ENCODE measurements at places on chromosomes 16 and 17.

GRCh38 chr17:50779747-50780353, 12.5 kb upstream of the ANKRD40CL start:
- no peak for DNase-seq

DNA sequence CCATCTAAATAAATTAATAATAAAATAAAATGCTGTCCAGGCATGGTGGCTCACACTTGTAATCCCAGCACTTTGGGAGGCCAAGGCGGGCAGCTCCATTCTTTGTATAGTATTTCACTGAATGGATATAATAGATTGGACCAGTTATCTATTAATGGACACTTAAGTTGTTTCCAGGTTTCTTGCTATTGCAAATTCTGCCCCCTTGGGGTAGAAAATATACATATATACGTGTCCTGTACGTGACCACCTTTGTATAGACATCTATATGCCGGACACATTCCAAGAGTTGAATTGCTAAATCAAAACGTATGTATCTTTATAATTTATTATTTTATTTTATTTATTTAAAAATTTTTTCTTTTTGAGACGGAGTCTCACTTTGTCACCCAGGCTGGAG, 3.9 kb upstream of the EXOC7 start:
- DNase-seq = no peak

DNA sequence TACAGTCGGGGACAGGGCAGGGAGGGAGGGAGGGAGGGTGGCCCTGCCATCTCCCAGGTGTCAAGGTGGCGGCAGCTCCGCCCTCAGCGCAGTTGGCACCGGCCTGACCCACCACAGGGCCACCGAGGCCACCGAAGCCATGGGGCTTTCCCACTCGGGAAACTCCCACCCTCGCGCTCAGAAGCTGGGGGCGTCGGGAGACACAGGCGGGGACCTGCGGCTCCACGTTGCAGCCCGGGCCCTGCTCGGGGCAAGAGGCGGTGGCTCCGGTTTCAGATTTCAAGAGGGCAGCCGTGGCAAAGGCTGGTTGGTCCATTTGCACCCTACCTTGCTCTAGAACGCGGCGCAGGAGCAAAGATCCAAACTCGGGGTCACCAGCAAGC, 544 bp downstream of the CYB561 start:
- peak; percentile 47 for DNase-seq

GRCh38 chr17:29930409-29931010, 482 bp upstream of the SSH2 start:
- no peak for DNase-seq

GRCh38 chr17:38579934-38580333, 25.8 kb downstream of the SRCIN1 start:
- DNase-seq = no peak

DNA sequence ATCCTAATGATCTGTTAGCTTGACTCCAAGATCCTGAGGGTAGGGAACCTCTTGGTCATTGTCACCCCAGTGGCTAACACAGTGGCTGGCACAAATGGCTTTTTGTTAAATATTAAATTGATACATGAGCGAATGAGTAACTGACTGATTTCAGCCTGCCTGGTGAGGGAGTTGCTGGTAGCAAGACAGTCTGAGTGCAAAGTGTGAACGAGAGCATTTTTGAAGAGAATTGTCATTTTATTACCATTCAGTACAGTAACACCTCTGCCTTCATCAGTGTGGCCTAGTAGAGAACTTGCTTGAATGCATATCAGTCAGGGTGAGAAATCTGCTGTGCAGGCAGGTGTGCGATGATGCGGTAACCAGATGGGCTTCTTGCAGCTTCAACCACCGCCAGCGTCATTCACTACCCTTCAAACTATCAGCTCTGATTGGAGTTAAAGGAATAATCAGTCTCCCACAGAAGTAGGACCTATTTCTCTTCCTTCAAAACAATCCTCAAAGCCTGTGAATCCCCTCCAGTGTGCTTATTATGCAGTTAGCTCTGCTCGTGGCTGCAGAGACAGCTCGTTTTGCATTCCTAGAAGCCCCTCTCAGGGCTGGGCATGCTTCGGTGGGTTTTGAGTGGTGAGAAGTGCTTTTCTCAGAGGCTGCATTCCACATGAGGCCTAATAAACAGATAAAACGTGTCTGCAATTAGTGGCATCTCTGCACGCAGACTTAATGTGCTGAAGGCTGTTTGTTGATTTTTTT, 29.0 kb downstream of the HEXIM2 start:
- DNase-seq = no peak

DNA sequence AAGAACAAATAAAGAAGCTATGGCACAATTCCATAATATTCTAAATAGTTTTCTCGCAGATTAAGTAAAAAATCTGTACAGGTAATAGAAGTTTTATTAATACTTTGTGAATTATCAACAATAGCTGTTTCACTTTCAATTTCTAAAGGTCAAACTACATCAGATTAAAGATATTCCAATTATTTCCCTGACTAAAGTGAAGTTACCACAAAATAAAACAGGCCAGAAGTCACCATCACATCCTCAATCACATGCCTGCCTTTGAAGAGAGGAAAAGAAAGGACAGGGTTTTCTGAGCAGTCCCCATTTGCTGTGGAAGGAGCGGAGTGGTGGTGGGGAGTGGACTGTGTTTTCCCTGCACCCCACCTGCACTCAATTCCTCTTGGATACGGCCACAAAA, 11.1 kb downstream of the ITFG1 start:
- DNase-seq = no peak

DNA sequence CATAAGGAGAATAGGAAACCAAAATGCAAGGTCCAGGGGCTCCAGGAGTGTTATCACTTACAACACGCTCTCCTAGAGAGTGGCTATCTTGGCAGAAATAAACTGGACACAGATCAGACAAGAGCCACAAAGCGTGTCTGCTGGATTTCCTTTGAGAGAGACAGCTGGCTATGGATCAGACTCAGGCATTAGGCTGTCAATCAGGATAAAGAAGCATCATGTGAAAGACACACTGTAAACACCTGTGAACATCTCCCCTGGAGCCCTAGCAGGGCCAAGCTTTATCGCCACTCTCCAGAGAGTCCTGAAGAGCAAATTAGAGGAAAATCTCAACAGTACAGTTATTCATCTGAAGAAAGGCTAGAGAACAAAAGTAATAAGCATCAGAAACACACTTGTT, 26.0 kb downstream of the SYCE1L start:
- no peak for DNase-seq

- DNase-seq = no peak
These were observed 41.5 kb upstream of the CBFA2T3 start for GRCh38 chr16:89018282-89019158.

DNA sequence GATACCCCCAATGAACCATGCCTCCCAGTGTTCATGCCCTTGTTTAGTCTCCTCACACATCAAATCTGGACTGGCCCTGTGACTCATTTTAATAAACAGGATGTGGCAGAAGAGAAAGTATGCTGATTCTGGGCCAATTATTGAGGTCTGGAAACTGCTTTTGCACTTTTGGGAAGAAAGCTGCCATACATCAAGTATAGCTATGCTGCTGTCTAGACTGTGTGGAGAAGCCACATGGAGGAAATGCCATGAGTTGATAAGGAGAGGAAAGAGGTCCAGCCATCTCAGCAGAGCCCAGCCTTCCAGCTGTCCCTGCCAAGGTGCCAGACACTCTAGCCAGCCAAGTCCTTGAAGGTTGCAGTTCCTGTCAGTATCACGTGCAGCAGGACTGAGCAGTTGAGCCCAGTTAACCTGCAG, 16.7 kb downstream of the RPRML start:
- DNase-seq = no peak

- DNase-seq = no peak
These were observed 26.8 kb upstream of the CBFA2T3 start for GRCh38 chr16:89003831-89004208.

DNA sequence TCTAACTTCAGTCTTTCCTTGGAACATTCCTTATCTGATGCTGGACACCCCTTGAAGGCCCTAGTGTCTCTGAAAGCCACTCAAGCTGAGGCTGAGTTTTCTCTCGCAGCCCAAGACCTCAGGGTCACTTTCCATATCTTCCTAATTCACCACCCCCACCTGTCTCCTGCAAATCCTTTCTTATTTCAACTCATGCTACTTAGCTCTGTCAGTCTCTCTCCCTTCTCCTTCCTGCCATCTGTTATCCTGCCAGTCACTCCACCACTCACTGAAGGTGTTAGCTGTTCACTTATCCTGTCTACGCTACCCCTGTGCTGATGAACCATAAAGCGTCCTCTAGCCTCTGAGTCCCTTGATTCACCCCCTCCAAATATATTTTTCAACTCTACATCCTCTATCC, 143.9 kb upstream of the SHISA6 start:
- DNase-seq = no peak

- DNase-seq = no peak
These were observed 128.4 kb upstream of the TNRC6C start for GRCh38 chr17:77829843-77830799.

DNA sequence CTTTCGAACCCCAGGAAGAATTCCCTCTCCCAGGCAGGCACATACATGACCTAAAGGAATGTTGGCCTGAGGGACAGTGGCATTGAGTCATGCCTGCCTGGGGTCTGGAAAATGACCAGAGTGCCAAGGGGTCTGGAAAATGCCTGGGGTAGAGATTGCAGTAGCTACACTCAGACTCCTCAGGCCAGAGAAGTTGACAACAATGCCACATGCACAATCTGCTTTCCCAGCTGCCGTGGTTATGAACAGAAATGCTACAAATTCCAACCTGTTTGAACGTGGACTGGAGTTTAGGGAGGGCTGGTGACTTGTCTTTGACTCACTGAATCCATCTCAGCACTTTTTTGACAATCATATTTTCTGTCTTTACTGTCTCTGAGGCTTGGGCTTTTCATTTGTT, 250.0 kb downstream of the ABCC12 start:
- DNase-seq = no peak

- DNase-seq = no peak
These were observed 3.5 kb upstream of the CORO1A start for GRCh38 chr16:30179931-30180330.

- DNase-seq = no peak
These were observed 53.4 kb downstream of the SEC14L1 start for GRCh38 chr17:77194179-77194578.

GRCh38 chr17:65062171-65062915, 5.8 kb upstream of the GNA13 start:
- no peak for DNase-seq

- DNase-seq = no peak
These were observed 21.7 kb downstream of the KNOP1 start for GRCh38 chr16:19696328-19696727.

- DNase-seq = no peak
These were observed 3.1 kb upstream of the BANP start for GRCh38 chr16:87948119-87948545.

- no peak for DNase-seq
These were observed 6.8 kb downstream of the NT5C start for GRCh38 chr17:75124819-75125162.

GRCh38 chr17:77503293-77503655, 362.5 kb downstream of the SEC14L1 start:
- no peak for DNase-seq

- DNase-seq = no peak
These were observed at the start of gene NPTX1 for GRCh38 chr17:80475910-80476876. Gene NPTX1 (minus strand): TSS chr17:80476607. CDS start chr17:80476446, 161 bp downstream.

DNA sequence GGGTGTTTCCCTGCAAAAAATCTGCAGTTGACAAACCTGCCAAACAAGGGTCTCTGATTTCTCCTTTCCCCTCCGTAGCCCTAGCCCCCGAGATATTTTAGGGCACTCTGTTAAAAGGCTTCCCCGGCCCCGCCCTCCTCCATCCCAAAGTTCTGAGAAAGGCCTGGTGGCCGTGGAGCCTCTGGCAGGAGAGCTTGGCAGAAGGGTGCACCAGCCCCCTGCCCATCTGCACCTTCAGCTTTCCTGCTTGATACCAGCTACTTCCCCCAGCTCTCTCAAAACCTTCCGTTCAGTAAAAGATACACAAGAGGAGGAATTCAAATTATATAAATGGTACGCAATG, 711 bp upstream of the CANT1 start:
- no peak for DNase-seq

DNA sequence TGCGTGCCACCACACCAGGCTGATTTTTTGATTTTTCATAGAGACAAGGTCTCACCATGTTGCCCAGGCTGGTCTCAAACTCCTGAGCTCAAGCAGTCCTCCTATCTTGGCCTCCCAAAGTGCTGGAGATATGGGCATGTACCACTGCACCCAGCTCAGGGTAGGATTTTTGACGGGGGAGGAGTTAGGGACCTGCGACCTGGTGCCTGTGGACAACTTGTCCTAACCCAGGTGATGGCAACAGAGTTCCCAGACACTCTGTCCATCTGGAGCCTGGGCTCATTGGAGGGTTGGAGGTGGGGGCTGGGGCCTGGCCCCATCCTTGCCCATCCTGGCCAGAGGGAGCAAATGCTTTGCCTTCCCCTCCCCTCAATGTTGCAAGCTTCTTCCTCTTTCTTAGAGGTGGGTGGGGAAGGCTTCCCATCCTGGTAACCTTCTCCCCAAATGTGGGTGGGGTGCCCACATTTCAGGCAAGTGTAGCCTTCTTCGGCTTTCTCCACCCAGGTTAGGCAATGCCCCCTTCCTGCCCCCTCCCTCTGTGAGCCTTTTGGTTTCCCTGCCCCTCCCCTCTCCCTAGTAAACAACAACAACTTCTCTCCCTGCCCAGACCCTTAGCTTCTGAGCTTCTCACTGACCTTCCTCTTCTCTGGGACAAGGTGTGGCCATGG, 24.9 kb downstream of the RARA start:
- no peak for DNase-seq

DNA sequence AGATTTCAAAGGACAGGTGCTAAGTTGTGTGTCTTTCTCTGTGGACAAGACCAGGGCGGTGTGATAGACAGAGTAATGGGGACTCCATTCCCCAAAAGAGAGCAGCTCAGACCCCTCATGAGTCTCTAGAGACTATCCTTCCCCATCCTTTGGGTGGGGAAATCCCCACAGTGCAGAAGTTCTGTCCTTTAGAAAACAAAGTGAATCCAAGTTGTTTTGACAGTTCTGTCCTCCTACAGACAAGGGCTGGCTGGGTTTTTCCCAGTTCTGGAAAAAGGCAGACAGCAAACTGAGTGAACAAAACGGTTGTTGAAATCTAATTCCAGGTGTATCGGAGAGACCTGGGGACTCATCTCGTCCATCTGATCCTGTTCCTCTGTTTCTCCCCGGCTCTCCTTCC, 11.0 kb upstream of the HAS3 start:
- no peak for DNase-seq

- DNase-seq = no peak
These were observed 26.0 kb upstream of the PRM1 start for GRCh38 chr16:11306997-11307638.

- no peak for DNase-seq
These were observed 671.4 kb upstream of the SALL1 start for GRCh38 chr16:51822471-51822870.

GRCh38 chr17:79185671-79186070, 111.0 kb downstream of the ENGASE start:
- DNase-seq = no peak

Data from GM12891 (cell line).